ENCODE measurements at places on chromosomes 2 and 18.

DNA sequence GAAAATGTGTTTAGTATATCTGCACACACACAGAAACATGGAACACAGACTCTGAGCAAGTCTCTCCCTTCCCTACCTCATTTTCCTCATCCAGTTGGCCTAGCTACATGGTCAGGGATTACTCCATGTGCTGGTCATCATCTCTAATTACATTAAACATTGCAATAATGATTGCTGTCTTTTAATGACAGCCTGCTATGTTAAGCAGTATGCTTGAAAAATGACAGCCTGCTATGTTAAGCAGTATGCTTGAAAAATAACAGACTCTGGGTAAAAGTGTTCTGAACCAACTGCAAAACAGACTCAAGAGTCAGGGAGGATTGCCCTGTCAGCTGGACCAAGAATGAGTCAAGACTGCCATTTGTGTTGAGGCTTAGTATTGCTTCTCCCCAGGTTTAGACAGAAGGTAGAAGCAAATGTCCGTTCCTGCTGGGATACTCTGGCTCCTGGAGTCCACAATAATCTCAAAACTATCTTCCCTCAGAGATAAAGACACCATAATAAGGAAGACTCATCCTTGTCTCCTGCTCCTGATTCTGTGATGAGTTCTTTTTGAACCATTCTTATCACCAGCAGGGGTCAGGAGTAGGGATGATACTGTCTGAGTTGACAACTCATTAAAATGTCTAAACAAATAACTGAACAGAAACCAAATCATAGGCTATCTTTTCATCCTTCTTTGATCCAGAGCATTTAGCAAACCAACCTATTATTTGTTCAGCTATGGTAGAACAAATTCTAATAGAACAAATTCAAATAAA is 57.7 kb downstream of the CCDC93 start:
- DNase-seq = no peak

GRCh38 chr2:66334237-66335029 is 100.5 kb upstream of the MEIS1 start:
- DNase-seq = no peak

GRCh38 chr2:117126656-117127055 is 687.8 kb upstream of the DDX18 start:
- no peak for DNase-seq

DNA sequence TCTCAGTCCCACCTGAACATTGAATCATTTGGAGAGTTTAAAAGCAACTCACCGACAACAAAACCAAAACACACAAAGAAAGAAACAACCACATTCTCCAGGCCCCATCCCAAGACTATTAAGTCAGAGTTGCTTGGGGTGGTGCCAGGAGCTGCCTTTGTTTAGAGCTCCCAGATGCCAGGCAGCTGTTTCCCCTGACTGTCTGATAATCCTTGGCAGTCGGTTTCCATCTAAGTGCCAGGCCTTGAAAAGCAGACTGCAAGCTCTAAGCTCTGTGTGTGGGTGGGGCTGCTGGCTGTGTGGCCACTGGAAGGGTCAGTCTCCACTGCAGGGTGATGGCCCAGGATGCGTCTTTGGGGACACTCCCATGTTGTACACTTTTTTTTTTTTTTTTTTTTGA is 255.3 kb upstream of the AGAP1 start:
- DNase-seq = no peak

- DNase-seq = no peak
These were observed 17.4 kb downstream of the LDLRAD4 start for GRCh38 chr18:13235981-13236380.
